ENCODE measurements at places on chromosomes 5 and 9.
A peak's percentile ranks its signal among the peaks of the same experiment; 100 is the strongest.

DNA sequence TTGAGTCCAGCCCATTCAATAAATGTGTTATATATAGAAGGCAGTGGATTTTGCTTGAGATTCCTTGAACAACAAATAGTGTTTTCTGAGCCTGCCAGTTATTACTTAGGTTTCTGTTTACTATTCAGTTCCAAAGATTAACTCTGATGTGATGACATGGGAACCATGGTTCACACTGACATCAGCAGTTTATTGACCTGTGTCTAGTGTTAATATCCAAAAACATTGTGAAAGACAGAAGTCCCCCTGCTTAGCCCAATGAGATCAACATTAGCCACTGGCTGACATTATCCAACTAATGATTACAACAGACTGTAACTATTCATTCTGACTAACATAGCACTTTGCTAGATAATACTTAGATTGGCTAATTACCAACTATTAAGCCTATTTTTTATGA lies 14.9 kb downstream of the APBA1 start:
- DNase-seq: peak; percentile 20

GRCh38 chr9:20728493-20729220 lies 44.6 kb downstream of the FOCAD start:
- peak; percentile 46 for DNase-seq

DNA sequence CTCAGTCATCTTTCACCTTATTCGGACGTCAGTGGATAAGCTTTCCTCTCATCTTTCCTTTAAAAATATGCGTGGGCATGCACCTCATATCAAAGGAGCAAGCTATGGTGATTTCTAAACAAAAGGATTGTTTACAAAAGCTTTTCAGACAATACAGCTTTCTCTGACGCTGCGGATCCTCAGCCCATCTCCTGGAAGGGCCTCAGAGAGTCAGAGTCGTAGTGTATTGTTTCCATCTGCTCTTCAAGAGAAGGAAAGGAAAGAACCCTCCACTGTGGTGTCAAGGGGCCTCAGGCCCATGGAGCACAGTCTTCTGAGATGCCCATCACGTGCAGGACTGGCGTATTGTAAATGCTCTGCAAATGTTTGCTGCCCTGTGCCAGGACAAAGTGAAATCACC lies 163.4 kb upstream of the MAP1B start:
- no peak for DNase-seq

DNA sequence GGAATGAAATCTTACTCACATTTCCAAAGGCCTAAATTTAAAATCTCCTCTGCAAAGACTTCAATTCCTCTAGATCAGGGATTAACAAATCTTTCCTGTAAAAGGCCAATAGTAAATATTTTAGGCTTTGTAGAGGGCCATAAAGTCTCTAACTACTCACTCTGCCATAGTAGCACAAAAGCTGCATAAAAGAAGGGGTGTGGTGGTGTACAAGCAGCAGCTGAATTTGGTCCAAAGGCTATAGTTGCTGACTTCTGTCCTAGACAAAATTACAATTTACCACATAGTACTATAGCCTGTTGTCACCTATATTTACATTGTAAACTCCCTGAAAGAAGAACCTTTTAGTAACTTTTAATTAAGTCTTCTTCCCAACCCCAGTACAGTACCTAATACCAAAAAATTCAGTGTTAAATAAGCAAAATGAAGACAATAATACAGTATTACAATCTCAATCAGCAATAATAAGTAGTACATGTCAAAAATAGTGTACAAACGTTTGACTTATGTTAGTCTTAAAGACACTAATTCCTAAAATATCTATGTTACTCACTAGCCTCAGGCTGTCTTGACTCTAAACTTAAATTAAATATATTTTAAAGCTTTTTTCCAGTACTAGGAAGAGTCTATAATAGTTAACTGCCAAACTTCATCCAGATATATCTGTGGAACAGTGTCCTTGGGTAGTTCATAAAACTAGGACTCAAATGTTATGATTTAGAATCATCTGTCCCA lies 6.9 kb downstream of the CETN3 start:
- peak; percentile 7 for DNase-seq

DNA sequence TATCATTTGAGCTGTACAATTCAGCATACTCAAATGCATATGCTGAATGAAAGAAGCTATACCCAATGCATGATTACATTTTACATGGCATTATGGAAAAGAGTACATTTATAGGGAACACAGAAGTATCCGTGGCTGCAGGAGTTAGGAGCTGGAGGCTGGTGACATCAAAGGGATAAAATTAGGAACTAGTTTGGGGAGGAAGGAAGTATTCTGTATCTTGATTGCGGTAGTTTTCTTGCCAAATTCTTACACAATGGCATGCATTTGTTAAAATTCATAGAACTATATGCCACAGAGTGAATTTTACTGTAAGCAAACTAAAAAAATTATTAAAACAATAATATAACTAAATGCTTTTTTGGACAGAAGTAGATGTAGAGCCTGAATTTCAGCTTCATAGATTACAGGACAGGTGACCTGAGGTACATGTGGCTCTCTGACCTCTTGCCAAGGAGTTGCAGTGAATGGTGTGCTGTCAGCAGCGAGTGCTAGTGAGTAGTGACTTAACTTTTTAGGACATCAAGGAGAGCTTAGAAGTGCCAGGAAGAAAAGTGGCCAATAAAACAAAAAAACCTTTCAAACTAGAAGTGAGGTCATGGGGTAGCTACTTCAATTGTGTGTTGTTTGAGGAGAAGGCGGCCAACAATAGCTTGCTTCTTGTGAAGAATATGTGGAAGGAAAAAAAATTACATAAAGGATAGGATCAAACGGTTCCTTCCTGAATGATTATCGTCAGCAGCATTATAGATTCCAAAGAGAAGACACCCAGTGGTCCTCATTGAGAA lies 514.9 kb upstream of the CLINT1 start:
- no peak for DNase-seq

DNA sequence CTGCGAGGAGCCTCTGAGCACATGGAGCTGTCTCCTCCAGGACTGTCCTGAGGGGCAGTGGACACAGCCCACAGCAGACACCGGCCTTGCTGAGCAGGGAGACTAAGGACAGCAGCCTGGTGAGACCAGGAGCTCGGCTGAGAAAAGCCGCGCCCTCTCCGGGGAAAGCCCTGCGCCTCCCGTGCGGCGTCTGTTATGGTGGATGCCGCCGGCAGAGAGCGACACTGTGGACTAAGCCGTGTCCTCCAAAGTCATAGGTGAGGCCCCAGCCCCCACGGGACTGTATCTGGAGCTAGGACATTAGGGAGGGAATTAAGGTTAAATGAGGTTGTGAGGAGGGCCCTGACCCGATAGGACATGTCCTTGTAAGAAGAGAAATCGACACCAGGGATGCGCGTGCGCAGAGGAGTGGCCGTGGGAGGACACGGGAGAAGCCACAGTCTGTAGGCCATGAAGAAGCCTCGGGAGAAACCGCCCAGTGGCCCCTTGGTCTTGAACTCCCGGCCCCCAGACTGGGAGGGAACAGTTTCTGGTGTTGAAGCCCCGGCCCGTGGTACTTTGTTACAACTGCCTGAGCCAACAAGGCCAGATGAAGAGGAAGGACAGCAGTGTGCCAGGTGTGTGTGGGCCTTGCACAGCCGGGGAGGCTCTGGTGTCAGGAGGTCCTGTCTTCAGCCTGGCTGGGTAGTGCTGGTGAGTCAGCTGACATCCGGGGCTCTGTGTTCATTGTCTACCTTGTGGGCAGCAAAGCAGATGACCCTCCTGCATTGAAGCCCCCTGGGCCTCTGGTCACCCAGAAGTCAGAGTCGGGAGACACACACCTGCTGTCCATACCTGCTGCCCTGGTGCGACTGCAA lies 22.1 kb downstream of the MRPL36 start:
- no peak for DNase-seq

DNA sequence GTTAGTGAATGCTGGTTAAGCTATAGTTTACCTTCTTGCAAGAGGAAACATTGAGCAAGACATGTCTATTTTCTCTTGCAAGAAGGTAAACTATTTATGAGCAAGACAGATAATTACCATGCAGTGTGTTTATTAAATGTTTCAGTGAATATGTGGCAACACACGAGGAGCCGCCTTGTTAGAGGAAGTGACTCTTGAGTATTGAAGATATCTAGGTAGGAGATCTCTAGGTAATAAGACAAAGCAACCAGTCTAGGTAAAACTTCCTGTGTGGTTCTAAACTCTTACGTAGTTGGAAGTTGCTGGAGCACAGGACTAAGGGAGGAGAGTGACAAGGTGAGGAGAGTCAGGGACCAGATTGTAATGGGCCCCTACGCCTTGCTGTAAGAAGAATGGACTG lies 16.8 kb downstream of the SKP2 start:
- no peak for DNase-seq

DNA sequence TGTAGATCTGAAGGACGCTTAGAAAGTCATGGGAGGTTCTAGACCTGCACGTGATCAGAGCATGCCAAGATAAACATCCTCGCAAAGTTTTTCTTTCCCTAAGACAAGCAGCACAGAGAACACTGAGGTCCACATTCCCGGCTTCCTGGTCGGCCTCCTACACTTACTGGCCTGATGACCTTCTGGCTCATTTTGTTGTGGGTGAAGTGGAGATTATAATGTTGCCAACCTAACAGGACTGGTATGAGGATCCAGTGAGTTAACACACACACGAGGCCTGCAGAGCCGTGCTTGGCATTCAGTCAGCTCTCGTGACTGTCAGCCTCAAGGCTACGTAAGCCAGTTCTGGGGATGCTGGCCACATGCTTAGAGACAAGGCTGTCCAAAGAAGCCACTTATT lies 186.0 kb downstream of the TENT4A start:
- no peak for DNase-seq

DNA sequence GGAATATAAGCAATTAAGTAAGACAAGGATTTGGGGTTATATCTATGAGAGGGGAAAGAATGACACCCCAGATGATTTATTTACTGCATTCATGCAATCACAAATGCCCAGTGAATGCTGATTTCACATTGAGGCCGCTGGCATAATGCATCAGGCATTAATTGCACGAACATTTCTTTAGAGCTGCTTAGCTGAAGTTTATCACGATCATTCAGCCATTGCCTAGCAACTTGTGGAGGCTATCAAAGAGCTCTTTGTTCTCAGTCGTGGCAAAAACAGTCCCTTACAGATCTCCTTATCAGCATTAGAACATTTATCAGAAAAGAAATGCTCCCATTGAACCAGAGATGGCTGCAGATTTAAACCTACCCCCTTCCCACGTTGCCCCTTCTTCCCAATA lies 88.7 kb upstream of the PRRC1 start:
- DNase-seq: no peak

DNA sequence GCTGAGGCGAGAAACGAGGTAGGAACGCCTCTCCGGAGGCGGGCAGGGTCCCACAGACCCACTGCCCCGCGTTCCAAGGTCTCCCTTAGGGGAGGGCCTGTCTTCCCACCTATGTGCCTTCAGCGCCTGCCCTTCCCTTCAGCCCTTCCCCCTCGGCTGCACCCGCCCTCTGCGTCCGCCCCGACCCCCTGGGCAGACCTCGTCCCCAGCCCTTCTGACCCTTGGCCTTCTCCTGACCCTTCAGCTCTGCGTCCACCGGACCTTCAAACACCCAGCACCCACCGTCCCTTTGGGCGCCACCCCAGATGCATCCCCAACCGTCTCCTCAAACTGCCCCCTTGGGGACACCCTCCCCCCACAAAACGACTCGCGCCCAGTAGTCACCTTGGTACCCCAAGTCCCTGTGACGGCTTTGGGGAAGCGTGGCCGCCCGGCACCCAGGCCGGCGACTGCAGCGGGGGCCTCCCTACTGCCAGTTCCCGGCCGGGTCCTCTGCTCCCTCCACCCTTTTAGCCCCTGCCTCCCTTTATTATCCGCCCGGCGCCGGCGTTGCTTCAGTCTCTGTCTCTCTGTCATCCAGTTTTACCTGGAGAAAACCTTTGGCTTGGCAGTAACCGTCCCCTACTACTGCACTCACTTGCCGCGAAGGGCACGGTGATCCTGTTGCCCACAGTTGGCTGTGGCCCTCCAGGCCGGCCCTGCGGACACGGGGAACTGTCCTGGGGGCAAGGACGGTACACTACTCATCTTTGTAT lies 421 bp downstream of the RUSC2 start:
- peak; percentile 34 for DNase-seq

- DNase-seq: no peak
Observed at GRCh38 chr9:69548681-69549080, 123.5 kb downstream of the APBA1 start.

- peak; percentile 12 for DNase-seq
Observed at GRCh38 chr5:82952326-82952725, 124.9 kb downstream of the TMEM167A start.

GRCh38 chr5:124136609-124137008 lies 609.8 kb downstream of the ZNF608 start:
- DNase-seq: no peak

GRCh38 chr5:52743970-52744369 lies 43.7 kb upstream of the ITGA1 start:
- peak; percentile 35 for DNase-seq

DNA sequence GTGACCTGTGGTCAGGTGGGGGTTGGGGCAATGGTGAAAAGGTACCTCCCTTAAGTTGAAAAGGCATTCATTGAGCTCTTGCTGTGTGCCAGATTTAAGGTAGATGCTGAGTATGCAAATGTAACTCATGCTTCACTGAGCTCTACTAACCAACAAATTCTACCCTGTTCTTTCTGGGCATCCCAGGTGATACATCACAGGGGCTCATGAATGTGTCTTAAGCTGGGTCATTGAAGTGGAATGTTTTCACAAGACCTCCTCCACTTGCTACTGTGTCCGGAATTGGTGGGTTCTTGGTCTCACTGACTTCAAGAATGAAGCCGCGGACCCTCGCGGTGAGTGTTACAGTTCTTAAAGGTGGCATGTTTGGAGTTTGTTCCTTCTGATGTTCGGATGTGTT lies 362.8 kb upstream of the ZNF462 start:
- no peak for DNase-seq

DNA sequence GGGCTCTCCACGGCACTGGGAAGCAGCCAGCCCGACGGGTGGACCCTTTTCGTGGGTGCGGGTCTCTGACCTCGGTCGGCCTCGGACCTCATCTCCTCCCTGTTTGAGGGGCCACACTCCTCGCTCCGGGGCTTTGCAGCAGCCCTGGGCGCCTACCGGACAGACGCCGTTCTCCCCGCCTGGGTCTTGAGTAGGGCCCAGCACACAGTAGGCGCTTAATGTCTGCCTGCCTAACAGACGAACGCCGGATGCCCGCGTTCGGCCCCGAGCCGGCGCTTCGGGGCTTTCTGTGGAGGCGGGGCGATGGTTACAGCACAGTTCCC lies 842 bp upstream of the GTF3C5 start:
- peak; percentile 5 for DNase-seq

- no peak for DNase-seq
Observed at GRCh38 chr5:91955610-91956009, 572.5 kb upstream of the ARRDC3 start.

DNA sequence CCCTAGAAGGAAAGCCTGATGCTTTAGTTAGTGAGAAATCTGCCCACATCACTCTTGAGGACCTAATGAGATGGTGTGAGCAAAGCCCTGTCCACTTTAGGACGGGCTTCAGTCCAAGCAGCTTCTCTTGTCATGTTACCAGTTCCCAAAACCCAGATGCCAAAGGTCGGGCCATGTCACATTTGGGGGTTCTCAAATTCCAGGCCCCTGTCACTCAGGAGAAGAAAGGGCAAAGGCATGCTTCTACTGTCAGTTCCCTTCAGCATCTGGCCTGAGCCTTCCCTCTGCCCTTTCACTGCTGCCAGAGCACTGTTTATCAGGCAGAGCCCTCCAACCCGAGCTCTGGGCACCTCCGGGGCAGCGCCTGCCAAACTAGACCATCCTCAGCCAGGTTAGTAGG lies 556.0 kb downstream of the BNC2 start:
- DNase-seq: no peak

- DNase-seq: no peak
Observed at GRCh38 chr9:117546894-117547678, 132.2 kb upstream of the ASTN2 start.

All from foreskin fibroblast (primary cell).